ENCODE measurements at places on chromosomes 1 and 21.

- no peak for DNase-seq
These were observed 29.7 kb downstream of the UHMK1 start for GRCh38 chr1:162527314-162527713.

DNA sequence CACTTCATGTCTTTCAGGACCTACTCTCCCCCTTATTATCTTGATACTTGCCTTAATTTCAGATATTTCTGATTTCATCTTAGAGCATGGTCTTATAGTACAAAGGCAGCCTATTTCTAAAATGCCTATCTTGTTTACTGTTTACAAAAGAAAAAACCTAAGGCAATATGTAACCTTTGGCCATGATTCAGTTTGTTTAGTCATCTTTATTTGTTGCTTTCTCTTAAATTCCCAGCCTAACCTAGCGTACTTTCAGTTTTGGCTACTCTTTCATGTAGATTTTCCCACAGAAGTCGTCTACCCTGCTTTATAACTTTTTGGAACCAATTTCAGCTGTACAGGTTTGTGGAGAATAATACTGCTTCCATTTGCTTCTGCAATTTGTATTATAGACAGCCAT, 81.8 kb downstream of the KIF1B start:
- no peak for DNase-seq

DNA sequence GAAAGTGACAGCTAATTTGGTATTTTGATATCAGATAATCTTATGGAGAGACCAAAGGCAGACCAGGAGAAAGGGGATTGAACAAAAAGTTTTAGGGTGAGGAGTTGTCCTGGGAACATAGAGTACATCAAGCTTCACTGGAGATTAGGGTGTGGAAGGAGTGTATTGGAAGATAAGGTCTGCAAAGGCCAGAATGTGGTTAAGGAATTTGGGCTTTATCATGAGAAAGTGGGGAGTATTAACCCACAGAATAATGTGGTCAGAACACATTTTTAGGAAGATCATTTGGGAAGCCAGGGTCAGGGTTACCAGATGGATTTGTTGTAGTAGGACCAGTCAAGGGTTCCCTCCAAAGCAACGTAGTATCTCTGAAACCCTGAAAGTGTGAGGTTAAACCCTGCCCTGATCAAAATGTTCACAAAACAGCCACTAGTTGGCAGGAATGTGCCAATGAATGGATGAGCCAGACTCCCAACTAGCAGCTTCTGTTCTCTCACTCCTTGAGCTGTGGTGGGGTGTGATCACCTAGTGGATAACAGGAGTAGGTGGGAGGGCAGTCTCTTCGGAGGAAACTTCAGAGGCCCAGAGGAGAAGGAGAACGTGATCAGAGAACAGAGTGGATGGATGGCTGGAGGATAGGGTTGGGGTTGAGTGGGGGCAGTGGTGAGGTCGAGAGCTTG, 35.8 kb downstream of the SLC2A1 start:
- DNase-seq: peak; percentile 72

- DNase-seq: no peak
These were observed 79.1 kb downstream of the NDUFS5 start for GRCh38 chr1:39105061-39105840.

DNA sequence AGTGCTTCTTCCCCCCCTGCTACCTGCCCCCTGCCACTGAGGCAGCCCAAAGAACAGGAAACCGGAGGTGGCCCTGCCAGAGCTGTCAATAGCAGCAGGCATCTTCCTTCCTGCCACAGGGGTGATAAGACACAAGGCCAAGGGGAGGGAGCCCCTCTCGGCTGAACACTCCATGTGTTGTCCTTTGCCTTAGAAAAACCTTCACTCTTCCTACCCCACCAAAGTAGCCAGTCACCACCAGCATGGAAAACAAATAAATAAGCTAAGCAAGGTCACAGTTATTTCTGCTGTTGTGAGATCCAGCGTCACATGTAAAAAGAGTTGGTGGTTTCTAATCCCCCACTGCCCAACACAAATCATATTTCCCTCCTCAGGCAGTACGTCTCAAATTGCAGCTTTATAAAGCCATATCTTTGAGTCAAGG, 104.8 kb upstream of the DPT start:
- no peak for DNase-seq

DNA sequence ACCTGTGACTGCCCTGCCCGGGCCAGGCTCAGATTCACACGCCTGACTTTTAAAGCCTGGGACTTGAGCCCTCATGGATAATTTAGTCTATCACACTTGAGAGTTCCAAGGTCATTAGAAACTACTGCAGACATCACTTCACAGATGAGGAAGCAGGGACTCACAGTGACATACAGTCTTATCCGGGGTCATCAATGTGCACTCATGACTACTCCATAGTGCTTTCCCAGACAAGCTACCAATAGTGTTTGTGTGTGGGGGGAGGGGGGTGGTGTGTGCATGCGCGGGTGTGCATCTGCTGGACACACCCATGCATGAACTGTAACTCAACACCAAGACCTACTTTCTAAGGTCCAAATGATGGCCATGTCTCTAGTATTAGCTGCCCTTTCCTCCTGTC, 16.1 kb upstream of the SLC5A9 start:
- no peak for DNase-seq

DNA sequence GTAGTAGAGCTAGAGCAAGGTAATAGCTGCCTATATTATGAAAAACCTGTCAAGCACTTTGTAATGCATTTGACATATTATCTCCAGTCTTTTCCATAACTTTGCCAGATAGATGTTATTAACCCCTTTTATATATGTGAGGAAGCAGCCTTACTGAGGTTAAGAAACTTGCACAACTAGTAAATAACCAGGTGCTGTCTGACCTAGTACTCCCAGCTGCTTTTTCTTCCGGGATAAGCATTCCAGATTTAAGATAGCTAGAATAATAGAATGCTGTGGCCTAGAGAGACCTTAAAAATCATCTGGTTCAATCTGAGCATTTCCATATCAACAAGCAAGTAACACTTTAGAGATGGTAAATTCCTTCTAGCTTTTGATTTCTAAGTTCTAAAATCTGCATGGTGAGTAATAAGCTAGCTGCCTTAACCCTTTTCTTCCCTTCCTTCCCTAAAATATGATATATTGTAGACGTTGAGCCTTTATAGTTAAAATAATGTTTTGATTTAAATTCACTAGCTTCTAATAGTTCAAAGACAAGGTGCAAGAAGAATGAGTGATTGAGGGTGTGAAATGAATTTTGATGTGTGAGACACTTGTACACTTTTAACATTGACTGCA, 1.8 kb downstream of the SH3GLB1 start:
- DNase-seq: no peak

GRCh38 chr1:56508523-56508983, 70.8 kb downstream of the PLPP3 start:
- no peak for DNase-seq

DNA sequence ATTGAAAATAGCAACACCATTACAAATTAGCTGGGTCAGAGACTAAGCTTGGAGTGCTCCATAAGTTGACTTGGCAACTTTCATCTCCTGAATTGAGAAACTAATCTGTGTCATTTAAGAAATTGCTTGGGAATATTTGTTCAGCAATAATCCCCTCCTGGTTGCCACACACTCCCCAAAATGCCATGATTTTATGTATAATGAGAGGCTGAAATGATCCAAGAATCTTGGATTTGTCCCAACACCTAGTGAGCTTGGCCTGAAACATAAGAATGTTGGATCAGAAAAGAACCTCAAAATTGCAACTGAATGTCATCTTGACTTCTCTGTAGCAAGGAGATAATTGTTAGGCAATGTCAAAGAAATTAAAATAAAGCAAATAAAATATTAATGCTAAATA, 805.9 kb upstream of the ADAMTS5 start:
- DNase-seq: no peak

- DNase-seq: no peak
These were observed 592.7 kb upstream of the ADGRL4 start for GRCh38 chr1:79599257-79599656.

- DNase-seq: peak; percentile 6
These were observed 78.0 kb upstream of the ATP5PO start for GRCh38 chr21:33993286-33994231.

GRCh38 chr1:115630342-115630741, 11.4 kb upstream of the VANGL1 start:
- DNase-seq: no peak

DNA sequence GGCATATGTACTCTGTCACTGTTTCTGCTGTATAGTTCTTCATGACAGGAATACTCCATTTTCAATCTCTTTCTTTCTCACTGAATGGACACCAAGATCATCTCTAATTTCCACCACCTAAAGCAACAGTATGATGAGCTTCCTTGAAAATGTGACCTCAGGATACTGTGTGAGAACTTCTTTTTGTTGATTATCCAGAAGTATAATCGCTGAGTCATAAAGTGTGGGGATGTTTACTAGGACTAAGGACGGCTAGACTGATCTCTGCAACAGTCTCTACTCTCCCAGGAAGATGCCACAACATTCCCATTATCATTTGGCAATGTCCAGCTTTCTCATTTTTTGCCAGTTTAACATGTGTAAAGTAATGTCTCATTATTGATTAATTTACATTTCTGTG, 70.3 kb downstream of the TNFSF18 start:
- no peak for DNase-seq

GRCh38 chr1:177849130-177849529, 120.7 kb downstream of the SEC16B start:
- DNase-seq: no peak

DNA sequence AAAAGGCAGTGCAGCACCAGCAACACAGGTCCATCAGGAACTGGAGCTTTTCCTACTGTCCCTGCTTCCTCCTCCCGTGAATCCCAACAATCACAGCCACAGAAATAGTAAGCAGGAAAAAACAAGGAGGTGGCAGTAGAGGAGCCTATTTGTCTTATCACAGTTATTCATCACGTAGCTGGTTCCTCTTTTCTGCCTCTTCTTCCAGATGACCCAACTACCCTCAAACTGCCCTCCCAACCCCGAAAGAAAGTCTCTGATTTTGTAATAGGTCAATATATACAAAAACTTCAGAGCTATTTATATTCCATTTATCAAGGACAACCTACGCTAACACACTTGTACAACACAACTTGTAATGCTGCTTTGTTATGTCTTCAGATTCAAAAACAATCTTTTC, 21.4 kb downstream of the GNB1 start:
- no peak for DNase-seq

GRCh38 chr1:29643281-29643680, 407.0 kb downstream of the PTPRU start:
- no peak for DNase-seq

All from putamen (tissue), 1 donor.